Effector CD4-positive, alpha-beta T cell (primary cell): ENCODE measurements at places on chromosomes 7 and 10.

DNA sequence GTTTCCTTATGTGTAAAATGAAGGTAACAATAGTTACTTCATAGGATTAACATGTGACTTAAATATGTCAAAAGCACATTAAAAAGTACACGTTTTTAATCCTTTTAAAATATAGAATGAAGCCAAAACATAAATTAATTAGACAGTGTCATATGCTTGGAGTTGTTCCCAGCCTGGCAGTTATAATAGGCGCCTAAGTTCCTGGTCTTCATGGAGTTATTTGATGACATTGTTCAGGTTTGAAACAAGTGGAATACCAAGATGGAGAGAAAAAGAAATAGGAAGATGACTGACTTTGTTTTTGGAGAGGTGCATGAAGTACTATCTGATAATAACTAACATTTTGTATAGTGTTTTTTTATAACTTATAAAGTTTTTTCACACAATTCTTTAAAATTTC, 67.3 kb downstream of the ZNRF2 start:
- no peak for DNase-seq

GRCh38 chr10:63129888-63130287, 3.2 kb upstream of the NRBF2 start:
- no peak for DNase-seq

GRCh38 chr10:85615556-85615955, 751.0 kb downstream of the GRID1 start:
- no peak for DNase-seq

DNA sequence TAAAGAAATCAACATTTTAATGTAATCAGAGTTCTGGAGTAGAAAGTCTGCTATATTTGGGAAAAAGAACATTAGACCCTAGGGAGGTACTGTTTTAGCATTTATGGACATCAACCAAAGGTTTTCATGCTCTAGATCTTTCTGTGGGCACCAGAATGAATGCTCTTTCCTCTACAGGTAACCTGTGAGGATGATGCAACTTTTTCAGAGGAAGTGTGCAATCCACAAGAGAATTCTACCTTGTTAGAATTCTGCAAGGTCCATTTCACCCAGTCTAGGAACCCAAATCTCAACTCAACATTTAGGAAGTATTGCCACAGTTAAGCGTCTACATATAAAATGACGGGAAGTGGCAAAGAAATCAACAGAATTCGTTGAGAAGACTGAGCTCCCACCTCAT, 139.9 kb upstream of the FAM171A1 start:
- no peak for DNase-seq

GRCh38 chr10:85532773-85533172, 833.8 kb downstream of the GRID1 start:
- no peak for DNase-seq

- DNase-seq: no peak
Observed at GRCh38 chr10:79189853-79190435, 121.2 kb downstream of the ZMIZ1 start.

GRCh38 chr7:1703441-1703840, 33.4 kb downstream of the ELFN1 start:
- no peak for DNase-seq

GRCh38 chr10:3803295-3803926, 18.4 kb upstream of the KLF6 start:
- DNase-seq: no peak

GRCh38 chr10:132452216-132452650, 55.2 kb downstream of the PWWP2B start:
- no peak for DNase-seq

- no peak for DNase-seq
Observed at GRCh38 chr7:53151496-53151895, 116.1 kb downstream of the POM121L12 start.

GRCh38 chr7:108270385-108271015, 140.3 kb upstream of the LAMB4 start:
- DNase-seq: no peak

GRCh38 chr7:20513897-20514296, 101.6 kb upstream of the ABCB5 start:
- DNase-seq: no peak

GRCh38 chr7:55441774-55442522, 76.8 kb downstream of the LANCL2 start:
- DNase-seq: no peak

DNA sequence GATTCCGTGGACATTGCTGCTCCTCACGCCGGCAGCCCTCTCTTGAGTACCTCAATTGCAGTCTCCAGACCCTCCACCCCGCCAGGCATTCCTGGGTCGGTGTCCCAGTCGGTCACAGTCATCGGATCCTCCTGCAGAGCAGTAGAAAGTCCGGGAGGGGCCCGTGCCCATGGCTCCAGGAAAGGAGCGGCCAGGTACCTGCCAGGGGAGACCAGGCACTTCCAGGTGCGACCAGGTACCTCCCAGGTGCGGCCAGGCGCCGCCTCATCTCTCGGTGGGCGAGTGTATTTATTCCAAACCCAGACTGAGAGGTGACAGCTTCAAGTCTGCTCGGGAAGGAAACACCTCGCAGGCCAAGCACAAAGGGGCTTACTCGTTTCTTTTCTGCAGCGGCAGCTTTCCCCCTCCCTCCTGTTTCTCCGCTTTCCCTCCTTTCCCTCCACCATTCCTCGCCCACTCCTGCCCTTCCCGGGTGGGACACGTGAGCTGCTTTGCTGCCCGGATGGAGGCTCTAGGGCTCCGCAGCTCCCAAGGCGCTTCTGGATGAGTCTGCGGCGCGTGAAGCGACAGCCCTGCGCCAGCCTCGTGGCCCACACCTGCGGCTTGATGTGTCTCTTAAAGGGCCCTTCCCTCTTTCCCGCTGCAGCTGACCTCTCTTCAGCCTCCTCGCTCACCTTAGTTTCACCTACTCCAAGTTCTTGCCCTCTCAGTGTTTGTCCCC, 39.4 kb upstream of the AGK start:
- DNase-seq: no peak

DNA sequence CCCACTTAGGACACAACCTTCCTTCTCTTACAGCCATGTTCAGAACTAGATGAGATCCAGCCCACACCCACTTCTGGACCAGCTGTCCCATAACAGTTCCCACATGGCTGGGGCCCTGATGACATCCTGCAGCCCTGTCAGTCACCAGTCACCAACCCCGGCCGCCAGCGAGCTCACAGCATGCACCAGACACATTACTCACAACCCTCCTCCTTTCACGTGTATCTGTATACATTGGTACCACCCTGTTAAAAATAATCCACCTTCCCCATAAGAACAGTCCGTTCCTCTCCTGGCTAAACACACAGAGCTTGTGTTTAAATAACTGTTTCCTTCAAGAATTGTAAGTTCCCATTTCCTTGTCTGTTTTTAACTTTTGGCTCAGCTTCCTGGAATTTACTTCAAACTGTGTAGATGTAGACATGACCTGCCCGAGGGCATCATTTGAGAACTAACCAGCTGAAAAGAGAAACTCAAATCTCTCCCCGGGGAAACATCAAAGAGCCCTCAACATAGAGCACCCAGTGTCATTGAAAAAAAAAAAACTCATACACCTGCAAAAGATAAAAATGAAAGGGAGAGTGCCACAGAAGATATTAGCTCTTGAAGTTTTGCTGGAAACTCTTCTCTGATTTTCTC, 26.0 kb upstream of the PRLHR start:
- no peak for DNase-seq

DNA sequence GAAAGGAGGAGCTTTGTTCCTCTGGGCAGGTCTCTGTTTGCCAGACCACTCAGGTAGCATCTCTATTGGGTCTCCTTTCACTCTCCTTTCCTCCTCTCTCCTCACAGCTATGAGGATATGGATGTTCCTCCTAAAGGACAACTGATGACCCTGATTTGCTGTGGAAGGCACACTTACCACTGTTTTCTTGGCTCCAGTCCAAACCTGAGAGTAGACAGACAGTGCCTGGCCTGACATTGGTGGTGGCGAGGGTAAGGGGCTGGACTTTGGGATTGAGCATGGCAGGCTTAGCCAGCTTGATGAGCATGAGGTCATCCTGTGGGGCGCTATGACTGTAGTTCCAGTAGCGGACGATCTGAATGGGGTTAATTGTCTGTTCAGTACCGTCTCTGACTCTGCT, 3.6 kb downstream of the PRSS37 start:
- DNase-seq: no peak

GRCh38 chr7:108329514-108329913, 126.7 kb downstream of the NRCAM start:
- no peak for DNase-seq

- DNase-seq: no peak
Observed at GRCh38 chr7:98826387-98826786, 43.4 kb downstream of the TMEM130 start.

GRCh38 chr7:98252425-98253054, 508 bp upstream of the TECPR1 start:
- DNase-seq: no peak

GRCh38 chr10:111303887-111304286, 227.1 kb downstream of the ADRA2A start:
- no peak for DNase-seq

- DNase-seq: no peak
Observed at GRCh38 chr7:46812101-46812675, 769.7 kb downstream of the TNS3 start.

DNA sequence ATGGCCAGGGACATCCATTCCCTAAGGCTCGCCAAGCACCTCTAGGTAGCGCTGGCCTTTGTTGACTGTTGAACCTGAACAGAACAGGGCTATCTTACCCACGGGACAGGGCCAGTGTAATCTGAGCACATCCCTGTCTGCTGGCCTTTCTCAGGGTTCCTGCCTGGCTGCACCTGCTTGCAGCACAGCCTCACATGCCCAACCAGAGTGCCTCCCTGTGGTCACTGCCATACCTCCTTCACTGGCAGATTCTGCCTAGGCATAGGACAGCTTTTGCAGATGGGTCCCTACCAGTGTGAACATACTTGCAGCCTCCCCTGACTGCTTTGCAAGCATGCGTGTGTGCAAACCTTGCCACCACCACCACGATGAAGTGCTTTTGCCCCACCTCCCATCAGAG, 15.8 kb upstream of the LIPN start:
- DNase-seq: no peak

- no peak for DNase-seq
Observed at GRCh38 chr7:22395222-22395621, 38.3 kb upstream of the RAPGEF5 start.

- DNase-seq: no peak
Observed at GRCh38 chr10:60042914-60043313, 136.6 kb upstream of the CCDC6 start.

DNA sequence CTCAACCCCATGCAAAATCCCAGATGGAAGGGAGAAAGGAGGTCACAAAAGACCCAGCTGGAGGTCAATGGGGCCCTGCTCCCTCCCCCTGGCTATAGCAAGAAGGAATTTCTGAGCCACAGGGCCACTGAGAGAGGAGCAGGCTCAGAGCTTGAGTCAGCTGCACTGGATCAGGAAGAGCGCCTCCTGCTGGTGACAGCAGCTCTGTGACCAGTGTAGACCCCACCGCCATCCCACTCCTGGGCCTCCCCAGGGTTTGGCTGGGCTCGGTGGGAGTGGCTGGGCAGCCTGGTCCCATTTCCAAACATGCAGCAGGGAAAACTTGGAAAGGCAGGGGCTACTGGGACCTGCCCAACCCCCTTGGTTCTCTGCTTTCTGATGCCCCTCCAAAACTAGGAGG, 31.5 kb upstream of the PRLHR start:
- DNase-seq: no peak

DNA sequence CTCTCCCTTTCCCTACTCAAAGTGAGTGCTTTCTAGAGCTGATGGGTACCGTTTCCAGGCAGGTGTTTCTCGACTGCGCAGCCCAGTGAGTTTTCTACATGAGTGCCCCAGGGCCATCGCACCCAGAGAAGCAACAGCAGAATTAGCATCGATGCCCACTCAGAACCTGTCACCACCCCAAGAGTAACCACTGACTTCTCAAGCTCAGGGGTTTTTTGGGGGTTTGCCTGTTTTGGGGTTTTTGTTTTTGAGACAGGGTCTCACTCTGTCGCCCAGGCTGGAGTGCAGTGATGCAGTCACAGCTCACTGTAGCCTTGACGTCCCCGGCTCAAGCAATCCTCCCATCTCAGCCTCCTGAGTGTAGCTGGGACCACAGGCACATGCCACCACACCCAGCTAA, 25.7 kb downstream of the SNX8 start:
- DNase-seq: no peak

DNA sequence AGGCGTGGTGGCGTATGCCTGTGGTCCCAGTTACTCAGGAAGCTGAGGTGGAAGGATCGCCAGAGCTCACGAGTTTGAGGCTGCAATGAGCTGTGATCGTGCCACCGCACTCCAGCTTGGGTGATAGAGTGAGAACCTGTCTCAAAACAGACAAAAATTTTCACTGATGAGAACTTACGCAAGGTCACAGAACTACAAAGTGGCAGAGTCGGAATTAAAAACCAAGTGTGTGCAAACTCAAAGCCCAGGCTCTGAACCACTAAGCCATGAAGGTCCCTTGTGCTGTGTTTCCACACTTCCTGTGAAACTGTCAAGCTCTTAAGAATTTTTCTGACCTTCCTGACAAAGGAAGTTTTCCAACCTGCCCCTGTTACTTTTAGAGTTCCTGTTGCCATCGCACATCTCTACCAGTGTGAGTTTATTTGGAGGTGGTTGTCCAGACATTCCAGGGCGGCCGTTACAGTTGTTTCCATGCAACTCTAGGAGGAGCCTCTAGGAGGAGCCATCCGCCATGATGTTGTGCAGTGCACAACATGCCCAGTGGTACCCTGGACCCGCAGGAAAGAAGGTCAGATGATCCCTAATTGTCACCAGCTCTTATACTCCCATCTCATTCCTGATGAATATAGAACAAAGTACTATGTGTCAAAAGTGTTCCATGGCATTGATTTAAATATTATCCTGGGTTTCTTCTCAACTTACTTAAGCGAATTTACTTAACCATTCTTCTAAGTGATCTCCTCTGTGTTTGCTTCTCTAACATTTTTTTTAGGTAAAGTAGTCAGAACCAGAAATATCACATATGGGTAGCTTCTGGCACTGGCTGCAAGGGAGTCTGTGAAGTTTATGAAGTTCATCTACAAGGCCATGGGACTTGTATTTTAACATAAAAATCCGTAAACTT, 49.0 kb upstream of the LYZL1 start:
- no peak for DNase-seq

DNA sequence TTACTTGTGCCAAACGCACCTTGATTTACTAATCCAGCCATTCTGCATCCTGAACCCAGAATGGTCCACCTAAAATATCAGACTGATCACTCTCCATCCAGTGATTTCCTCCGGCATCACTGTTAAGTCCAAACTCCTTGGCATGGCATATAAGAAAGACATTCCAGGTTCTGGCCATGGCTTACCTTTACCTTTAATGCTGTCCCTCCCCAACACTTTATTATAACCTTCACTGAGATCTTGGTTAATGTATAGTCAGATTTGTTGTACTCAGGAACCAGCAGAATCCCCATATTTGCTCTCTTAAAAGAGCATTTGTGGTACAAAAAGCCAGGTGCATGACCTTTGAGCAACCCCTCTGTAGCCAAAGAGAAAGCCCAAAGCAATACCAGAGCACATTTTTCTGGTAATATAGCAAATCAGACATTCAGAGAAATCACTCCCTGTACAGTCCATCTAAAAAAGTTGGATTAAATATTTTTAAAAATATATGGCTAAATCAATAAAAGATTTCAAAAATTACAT, 10.2 kb downstream of the UMAD1 start:
- DNase-seq: no peak

GRCh38 chr10:65791979-65792378, 1133.9 kb upstream of the LRRTM3 start:
- DNase-seq: no peak

- DNase-seq: no peak
Observed at GRCh38 chr10:98163941-98164340, 29.5 kb downstream of the R3HCC1L start.

- peak; percentile 25 for DNase-seq
Observed at GRCh38 chr10:26721561-26721960, 24.1 kb downstream of the PDSS1 start.
